Stimulated activated CD8-positive, alpha-beta memory T cell treated with anti-CD3 and anti-CD28 coated beads, Interleukin-15, amount 100 ng/mL, for 1 hour (primary cell): ENCODE measurements at places on chromosomes 16 and 17.

DNA sequence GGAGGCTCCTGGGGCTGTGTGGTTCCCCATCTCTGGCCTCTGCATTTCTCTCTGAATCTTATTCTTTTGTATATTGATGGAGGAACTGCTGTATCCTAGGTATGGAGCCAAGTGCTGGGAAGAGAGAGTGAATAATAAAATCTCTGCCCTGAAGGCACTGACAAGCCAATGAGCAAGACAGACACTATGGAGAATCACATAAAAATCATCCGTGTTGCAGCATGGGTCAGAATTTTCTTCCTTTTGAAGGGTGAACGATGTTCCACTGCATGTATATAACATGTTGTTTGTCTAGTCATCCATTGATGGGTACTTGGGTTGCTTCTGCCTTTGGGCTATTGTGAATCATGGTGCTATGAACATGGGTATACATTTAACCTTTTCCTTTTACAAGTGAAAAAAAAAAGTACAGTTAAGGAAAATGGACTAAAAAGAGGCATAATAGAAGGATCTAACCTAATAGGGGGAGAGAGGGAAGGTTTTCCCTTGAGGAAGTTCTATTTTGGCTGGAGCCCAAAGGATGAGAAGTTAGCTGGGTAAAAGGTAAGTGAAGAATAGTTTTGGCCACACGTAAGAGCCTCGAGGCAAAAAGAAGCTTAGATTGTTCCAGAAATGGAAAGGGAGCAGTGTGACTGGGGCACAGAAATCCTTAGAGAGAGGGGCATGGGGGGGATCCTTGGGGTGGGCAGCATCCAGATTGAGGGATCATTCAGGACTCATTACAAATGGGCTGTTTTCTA is 32.3 kb upstream of the GNA13 start:
- no peak for DNase-seq

- DNase-seq, result no peak
These were observed 83.4 kb downstream of the KCNJ12 start for GRCh38 chr17:21459536-21459935.

- DNase-seq, result no peak
These were observed 143.8 kb downstream of the CLEC16A start for GRCh38 chr16:11088074-11088730.

DNA sequence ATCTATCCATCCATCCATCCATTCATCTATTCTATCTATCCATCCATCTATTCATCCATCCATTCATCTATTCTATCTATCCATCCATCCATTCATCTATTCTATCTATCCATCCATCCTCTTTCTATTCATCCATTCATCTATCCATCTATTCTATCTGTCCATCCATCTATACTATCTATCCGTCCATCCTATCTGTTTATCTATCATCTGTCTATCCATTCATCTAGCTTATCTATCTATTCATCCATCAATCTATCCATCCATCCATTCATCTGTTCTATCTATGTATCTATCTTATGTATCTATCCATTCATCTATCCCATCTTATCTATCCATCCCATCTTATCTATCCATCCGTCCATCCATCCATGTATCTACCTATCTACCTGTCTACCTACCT is 8.8 kb downstream of the RNF213 start:
- DNase-seq, result no peak

- no peak for DNase-seq
These were observed 62.4 kb upstream of the AKTIP start for GRCh38 chr16:53565296-53565863.

GRCh38 chr17:16506188-16506587 is 14.2 kb upstream of the LRRC75A start:
- no peak for DNase-seq

- DNase-seq, result no peak
These were observed at the start of gene TMEM238L for GRCh38 chr17:10803830-10804475. Gene TMEM238L, minus strand, starts transcription at chr17:10804099. Its CDS starts 136 bp downstream, at chr17:10803963.

- DNase-seq, result no peak
These were observed 54.6 kb downstream of the STX8 start for GRCh38 chr17:9521062-9521461.

GRCh38 chr16:31148896-31149295 is 970 bp downstream of the PRSS36 start:
- no peak for DNase-seq

GRCh38 chr17:46908068-46908737 is 14.8 kb upstream of the GOSR2 start:
- DNase-seq, result no peak

DNA sequence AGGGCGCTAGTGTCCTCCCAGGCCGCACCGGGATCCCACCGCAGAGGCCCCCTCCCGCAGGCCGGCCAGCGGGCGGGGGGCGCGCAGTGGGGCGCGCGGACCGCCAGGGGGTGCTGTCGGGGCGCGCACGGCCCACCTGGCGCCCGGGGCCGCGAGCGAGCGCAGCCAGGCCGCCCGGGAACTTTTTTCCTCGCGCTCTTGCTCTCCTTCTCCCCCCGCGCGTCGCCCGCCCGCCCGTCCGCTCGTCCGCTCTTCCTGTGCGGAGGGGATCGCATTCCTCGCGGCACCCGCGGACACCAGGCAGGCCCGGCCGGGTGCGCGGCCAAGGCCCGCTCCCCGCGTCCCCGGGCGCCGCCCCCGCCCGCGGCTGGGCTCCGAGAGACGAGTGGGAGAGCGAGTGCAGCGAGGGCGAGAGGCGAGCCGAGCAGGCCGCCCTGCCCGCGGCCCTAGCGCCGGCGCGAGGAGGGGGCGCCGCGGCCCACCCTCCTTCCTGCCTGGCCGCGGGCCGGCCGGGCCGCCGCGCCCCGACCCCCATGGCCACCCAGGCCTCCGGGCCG is at the start of gene RAI1:
TSS of gene RAI1 (plus strand) at position 272 of the 557 bp plus-strand sequence. CDS start 111,491 bp downstream, outside the sequence.
- peak; percentile 28 for DNase-seq

GRCh38 chr16:8376858-8377257 is 213.5 kb downstream of the TMEM114 start:
- DNase-seq, result no peak

DNA sequence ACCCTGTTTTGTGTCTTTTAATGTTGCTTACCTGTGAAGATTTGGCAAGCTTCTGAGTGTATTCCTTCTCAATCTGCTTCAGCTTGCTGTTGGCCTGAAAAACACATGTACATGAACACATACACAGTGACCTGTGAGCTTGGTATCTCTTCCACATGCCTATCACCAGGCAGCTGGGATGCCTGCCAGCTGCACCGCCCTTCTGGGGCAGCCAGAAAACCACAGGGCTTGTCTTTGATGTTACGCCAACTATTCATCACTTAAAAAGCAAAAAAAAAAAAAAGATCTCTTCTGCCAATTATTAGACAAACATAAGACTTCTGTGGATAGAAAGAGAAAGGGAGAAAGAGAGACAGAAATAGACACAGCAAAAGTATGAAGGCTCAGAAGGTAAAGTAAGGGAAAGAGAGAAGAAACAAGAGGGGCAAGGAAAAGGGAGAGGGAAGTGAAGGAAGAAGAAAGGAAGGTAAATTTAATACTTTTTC is 189.2 kb upstream of the AXIN2 start:
- peak; percentile 5 for DNase-seq

- no peak for DNase-seq
These were observed 25.3 kb upstream of the PRM1 start for GRCh38 chr16:11306381-11306780.

GRCh38 chr17:52789829-52790228 is 631.3 kb upstream of the CA10 start:
- no peak for DNase-seq

GRCh38 chr17:82328141-82328993 is 5.2 kb downstream of the SECTM1 start:
- DNase-seq, result no peak

DNA sequence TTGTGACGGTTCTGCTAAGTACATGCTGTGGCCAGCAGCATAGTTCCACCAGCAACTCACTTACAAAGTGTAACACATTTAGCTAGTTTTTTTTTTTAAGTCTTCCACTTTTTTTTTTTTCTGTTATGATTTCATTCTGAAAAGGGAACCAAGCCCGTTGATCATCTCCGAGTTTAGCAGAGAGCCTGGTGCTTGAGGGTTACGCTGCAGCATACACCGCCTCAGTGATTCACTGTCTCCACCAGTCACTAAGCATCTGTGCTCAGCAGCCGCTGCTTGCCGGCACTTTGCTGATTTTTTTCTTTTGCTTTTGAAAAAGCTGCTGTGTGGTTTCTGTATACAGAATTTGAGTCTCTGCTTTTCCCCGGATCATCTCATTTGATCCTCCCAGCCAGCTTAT is 194.5 kb upstream of the CDH13 start:
- DNase-seq, result no peak

DNA sequence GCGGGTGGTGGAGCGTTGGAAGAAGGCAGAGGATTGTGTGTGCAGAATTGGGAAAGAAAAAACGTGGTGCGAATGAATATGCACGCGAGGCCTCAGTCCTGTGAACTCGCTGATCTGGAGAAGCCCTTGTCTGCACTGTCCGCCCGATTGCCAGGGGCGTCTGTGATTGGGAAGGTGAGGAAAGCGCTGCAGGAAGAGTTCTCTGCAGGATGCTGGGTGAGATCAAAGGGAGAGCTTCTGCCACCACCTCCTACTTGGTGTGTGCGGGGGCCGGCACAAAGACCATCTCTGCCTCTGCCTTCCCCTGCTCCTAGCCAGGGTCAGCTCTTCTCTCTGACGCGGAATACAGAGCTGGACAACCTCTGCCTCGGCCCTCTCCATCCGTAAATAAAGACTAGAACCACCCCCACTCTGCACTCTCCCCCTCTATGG is 841 bp upstream of the RAB5C start:
- no peak for DNase-seq

DNA sequence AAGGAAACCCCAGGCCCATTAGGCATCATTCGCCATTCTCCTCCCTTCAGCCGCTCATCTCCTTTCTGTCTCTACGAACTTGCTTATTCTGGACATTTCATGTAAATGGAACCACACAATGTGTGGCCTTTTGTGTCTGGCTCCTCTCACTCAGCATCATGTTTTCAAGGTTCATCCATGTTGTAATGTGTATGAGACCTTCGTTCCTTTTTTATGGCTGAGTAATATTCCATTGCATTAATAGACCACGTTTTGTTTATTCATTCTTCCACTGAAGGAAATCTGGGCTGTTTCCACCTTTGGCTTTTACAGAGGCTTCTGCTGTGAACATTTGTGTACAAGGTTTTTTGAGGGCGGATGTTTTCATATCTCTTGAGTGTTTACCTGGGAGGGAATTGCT is 3.2 kb downstream of the CRISPLD2 start:
- DNase-seq, result no peak

GRCh38 chr17:44884941-44885340 is 14.3 kb downstream of the EFTUD2 start:
- no peak for DNase-seq

- DNase-seq, result no peak
These were observed 364.4 kb downstream of the XYLT1 start for GRCh38 chr16:17106243-17106791.

- no peak for DNase-seq
These were observed 71.7 kb downstream of the ARHGAP17 start for GRCh38 chr16:24943471-24943870.

DNA sequence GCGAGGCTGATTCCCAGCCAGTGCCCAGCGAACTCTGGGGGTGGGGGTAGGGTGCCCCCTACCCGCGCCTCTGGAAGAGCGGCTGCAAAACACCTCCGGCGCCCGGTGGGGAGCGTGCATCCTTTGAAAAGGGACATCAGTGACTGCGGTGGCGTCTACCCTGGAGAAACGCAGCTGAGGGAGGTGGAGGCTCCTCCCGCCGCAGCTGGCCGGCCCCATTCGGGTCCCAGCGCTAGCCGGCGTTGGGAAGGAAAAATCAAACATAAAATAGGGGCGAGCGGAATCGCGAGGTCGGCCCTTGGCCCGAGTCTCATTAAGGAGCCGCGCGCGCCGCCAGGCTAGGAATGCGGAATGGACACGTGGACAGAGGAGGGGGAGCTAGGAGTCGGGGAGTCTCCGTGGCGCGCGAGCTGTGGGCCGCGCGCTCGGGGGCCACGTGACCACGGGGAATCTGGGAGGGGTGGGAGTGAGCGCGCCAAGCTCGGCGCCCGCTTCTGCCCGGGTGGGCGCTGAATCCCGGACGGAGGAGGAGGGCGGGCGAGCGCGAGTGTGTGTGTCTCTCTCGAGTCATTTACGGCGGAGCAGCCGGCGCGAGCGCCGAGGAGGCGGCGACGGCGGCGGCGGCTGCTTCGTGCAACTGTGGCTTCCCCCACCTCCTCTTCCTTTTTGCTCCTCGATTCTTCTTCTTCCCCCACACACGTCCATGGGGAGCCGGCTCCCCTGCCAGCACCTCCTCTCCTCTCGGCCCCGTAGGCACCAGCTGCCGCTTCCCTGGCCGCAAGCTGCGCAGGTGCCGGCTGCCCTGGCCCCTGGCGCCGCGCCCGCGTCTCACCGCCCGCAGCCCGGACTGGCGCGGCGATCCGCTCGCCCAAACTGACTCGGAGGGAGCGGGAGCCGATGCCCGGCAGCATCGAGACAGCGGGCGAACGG is at the start of gene TMEM132E:
TSS of gene TMEM132E (plus strand) at position 566 of the 930 bp plus-strand sequence. CDS start 1,495 bp downstream, outside the sequence.
- no peak for DNase-seq

DNA sequence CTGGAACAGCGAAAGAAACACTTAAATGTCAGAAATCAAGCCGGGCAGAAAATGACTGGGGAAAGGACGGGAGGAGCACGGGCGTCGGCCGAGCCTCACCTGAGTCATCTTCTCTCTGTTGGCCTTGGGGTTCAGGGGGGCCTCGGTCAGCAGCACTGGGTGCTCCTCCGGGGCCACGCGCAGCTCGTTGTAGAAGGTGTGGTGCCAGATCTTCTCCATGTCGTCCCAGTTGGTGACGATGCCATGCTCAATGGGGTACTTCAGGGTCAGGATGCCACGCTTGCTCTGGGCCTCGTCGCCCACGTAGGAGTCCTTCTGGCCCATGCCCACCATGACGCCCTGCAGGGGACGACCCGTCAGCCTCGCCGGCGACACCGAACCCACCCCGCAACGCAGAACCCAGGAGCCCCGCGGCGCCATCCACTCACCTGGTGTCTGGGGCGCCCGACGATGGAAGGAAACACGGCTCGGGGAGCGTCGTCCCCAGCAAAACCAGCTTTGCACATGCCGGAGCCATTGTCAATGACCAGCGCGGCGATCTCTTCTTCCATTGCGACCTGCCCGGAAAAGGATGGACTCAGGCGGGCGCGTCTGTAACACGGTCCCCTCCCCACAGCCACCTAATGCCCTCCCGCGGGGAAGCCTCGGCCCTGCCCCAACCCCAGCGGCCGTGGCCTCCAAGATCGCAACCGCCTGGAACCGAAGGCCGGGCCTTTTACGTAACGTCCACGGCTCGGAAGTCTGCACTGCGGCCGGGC is 616 bp downstream of the ACTG1 start:
- peak; percentile 20 for DNase-seq

- DNase-seq, result no peak
These were observed 43.7 kb downstream of the IL21R start for GRCh38 chr16:27445502-27446175.

DNA sequence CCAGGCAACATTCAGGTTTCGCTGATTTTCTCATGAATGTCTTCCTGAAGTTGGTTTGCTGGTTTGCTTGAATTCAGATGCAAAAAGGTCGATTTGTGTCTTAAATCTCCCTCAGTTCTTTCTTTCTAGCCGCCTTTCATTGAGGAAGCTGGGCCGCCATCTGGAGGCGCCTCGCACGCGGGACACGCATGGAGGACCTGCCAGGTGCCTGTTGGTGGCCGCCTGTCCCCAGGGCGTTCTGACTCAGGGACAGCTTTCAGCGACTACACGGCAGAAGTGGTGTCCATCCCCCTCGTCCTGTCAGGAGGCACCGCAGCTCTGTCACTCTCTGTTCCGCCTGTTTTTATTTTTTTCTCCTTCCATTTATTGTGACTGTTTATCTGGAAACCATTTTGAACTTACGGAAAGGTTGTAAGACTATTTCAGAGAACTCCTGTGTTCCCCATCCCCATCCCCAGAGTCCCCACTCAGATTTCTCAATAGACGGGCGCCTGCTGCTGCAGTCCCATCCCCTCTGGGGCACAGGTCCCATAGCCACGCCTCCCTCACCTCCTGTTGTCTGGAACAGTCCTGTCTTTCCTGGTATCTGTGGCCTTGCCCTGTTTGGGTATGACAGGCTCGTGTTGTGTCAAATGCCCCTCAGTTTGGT is 33.2 kb downstream of the COX4I1 start:
- DNase-seq, result no peak
